Transverse colon (tissue), 4 donors: ENCODE measurements at places on chromosomes 3 and 15.

DNA sequence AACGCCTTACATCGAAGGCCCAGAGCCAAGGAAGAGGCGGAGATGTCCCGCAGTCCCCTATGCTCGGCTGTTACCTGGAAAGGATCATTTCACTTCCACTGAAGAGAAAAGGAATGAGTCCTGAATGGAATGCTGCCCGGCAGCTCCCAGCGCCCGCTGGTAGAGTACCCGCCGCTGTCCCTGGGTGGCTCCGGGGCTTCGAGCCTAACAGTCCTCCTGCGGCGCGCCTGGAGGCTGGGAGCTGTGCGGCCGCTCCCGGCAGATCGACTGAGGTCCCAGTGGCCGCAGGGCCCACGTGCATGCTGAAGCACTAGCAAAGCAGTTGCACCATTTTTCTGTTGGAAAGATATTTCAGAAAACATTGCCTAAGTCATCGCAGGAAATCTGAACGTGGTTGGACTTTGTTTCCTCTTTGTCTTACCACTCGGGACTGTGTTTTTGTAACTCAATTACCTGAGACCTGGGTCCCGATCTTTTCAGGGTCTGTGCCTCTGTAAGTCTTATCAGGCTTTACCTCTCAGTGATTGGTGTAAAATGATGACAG lies 984 bp downstream of the RNU6-1 start:
- DNase-seq, result peak; percentile 65

GRCh38 chr3:57500506-57500905 lies 43.6 kb downstream of the DNAH12 start:
- DNase-seq, result no peak

DNA sequence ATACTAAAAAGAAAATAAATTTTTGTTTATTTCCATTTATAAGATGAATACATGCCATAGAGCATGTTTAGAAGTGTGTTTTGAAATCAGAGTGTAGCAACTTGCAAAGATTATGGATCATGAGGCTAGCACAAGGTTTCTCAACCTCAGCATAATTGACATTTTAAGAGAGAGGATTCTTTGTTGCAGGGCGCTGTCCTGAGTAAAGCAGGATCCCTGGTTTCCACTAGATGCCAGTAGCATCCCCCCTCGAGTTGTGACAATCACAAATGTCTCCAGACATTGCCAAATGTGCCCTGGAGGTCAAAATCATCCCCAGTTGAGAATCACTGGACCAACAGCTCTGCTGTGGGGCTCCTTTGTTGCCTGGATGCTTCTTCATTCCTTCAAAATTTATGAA lies 128.5 kb upstream of the RBMS3 start:
- no peak for DNase-seq

GRCh38 chr3:100802126-100802525 lies 92.8 kb downstream of the TFG start:
- DNase-seq, result no peak

DNA sequence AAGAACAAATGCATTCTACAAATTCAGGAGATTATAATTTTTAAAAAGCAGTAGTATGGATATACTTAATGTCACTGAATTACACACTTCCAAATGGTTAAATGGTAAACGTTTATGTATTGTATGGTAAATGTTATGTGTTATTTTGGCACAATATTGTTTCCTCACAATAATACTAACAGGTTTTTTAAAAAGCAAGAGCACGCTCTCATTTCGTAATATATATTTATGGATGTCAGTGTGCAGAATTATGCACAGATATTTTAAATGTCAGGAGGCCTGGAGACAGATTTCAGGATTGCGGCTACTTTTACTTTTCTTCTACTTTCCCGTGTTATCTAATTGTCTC lies 533 bp downstream of the ZNF445 start:
- no peak for DNase-seq

- DNase-seq, result no peak
Measured at GRCh38 chr3:67388738-67389137, 265.7 kb downstream of the SUCLG2 start.

- peak; percentile 73 for DNase-seq
Measured at GRCh38 chr3:15102256-15102655, 3.3 kb upstream of the RBSN start.

DNA sequence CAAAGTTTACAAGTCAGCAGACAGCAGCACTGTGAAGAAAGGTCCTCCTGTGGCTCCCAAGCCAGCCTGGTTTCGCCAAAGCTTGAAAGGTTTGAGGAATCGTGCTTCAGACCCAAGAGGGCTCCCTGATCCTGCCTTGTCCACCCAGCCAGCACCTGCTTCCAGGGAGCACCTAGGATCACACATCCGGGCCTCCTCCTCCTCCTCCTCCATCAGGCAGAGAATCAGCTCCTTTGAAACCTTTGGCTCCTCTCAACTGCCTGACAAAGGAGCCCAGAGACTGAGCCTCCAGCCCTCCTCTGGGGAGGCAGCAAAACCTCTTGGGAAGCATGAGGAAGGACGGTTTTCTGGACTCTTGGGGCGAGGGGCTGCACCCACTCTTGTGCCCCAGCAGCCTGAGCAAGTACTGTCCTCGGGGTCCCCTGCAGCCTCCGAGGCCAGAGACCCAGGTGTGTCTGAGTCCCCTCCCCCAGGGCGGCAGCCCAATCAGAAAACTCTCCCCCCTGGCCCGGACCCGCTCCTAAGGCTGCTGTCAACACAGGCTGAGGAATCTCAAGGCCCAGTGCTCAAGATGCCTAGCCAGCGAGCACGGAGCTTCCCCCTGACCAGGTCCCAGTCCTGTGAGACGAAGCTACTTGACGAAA lies 24.2 kb downstream of the STARD5 start:
- no peak for DNase-seq

GRCh38 chr3:108509871-108510270 lies 525 bp downstream of the MYH15 start:
- no peak for DNase-seq

DNA sequence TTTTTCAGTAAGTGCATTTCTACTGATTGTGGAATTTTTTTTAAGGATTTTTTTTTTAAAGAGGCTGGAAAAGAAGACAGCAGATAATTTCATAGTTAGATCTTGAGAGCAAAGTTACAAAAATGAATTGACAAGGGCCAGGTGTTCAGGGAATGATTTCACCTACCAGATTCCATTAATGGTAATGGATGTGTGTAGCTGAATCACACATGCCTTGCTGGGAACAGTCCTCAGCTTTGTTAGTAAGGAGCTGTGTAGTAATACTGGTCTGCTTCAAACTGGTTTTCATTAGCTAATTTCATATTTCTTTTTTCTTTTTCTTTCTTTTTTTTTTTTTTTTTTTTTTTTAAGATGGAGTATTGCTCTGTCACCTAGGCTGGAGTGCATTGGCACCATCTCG lies 16.0 kb downstream of the NR1D2 start:
- DNase-seq, result no peak

DNA sequence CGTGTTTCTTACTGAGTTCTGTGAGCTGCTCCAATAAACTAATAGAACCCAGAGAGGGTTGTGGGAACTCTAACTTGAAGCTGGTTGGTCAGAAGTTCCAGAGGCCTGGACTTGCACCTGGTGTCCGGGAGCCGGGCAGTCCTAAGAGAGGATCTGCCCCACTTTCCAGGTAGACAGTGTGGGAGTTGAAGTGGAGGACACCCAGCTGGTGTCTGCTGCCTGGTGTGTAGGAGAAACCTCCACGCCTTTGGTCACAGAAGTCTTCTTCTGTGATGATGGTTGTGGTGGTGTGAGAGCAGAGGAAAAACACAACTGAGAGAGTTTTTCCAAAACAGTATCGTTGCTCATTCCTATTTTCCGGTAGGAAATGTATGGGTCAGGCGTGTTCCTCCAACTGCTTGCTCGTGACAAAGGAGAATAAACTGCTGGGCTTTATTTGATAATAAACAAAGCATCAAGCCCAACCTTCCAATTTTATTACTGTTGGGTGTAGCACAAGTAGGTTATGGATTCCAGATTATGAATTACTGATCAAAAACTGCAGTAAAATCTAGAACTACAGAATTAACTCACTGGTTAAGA lies 137.0 kb downstream of the KLF13 start:
- DNase-seq, result no peak

DNA sequence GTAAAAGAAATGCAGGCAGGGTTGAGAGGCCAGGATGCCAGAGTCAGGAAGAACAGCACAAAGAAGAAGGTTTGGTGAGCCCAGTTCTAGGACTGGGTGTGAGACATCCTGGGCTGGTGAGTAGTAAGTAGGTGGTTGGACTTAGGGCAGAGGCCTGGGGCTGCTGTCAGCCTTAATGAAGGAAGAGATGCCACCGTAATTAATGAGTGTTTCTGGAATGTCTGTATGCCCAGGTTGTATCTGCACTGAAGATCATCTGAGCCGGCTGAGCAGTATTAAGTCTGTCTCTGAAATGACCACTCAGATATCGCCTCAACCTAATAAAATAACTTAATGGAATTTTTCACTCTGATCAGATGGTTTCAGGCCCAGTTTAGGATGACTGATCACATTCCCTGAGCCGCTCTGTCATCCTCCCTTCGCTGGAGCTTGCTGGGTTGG lies 532.9 kb upstream of the IL12A start:
- DNase-seq, result no peak

- peak; percentile 57 for DNase-seq
Measured at GRCh38 chr15:90291679-90292356, 26.3 kb downstream of the NGRN start.

DNA sequence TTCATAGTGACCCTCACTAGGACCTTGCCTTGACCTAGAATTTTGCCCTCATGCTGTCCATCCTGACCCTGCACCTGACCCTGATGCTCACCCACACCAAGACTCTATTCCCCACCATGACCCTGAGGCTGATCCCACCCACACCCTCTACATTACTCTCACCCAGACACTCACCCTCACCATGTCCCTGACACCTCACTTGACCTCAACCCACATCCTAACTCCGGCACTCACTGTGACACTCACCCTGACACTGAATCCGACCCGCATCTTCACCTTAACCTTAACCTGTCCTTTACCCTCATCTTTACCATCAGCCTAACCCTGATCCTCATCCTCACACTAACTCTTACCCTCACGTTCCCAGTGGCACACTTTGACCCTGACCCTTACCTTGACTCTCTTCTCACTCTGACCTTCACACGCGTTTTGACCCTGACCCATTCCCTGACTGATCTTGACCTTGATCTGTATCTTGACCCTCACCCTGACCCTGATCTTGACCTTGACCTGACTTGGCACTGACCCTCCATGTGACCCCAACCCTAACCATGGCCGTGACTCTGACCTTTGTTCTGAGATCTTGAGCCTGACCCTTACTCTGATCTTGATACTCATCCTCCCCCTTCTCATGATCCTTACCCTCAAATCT lies 22.2 kb upstream of the SLC25A26 start:
- DNase-seq, result no peak

DNA sequence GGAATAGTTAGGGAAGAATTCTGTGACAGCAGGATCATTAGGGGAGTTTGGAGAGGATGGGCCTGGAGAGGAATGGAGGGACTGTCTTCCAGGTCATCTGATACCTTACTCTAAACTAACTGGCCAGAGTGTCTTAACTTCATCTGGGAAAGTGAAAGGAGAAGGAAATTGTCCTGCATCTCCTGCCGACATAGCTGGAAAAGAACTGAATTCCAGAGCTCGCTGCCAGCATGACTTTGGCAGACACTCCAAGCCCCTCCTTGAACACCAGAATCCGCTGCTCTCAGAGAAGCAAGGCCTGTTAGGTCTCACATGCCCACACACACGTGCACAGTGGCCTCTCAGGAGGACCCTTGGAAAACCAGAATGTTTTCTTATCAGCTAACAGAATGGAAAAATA lies 10.5 kb downstream of the ABI3BP start:
- peak; percentile 17 for DNase-seq

- no peak for DNase-seq
Measured at GRCh38 chr3:142065932-142066331, 83.4 kb downstream of the TFDP2 start.

GRCh38 chr15:58313304-58313703 lies 118.5 kb upstream of the LIPC start:
- DNase-seq, result no peak

DNA sequence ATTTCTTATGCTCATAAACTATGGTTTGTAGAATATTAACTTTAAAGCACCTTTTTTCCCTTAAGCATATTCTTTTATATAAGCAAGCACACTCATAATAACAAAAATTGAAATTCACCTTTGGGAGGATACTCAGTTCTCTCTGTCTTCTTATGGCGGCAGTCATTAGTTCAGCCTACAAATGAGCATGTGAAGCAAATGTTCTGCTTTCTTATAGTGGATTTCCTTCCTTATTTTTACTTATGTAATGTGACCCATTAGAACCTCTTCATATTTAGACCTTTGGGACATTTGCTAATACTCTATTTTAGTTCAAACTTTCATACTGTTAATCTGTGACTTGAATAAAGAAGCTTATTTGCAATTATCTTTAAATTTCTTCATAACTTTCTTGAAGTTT lies at the start of gene P2RY13:
P2RY13 (minus strand) TSS at position 187 of the 400 bp plus-strand sequence; CDS start at position 166, 21 bp downstream.
- DNase-seq, result no peak

GRCh38 chr15:75098404-75098803 lies 75.0 kb downstream of the PPCDC start:
- no peak for DNase-seq

- no peak for DNase-seq
Measured at GRCh38 chr3:177490626-177491025, 293.3 kb upstream of the TBL1XR1 start.

DNA sequence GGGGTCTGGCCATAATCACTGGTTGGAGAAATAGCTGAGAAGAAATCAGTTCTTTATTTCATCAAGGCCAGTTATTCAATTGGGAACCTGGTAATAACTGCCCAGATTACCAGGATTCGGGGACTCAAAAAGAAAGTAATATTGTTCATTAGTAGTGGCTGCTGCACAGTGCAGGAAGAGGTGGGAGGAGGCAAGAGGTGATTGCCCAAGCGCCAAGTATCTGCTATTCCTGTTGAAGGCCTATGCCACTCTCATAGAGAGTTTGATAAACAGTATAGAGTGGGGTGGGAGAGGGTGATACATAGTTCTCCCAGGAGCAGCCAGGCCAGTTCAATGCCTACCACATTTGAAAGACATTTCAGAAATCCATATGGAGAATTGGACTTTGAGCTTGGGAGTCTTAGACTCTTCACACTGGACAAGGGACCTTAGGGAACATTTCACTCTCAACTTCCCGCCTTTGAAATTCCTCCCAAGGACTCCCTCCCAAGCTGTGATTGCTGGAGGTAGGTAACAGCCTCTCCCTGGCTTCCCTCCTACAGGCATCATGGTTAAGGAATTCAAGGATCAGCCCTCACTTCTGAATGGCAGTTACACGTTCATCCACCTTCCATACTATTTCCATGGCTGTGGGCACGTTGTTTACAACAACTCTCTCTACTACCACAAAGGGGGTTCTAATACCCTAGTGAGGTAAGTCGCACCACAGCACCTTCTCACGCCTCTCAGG lies 59.8 kb downstream of the GLDN start:
- no peak for DNase-seq

GRCh38 chr15:68032672-68033071 lies 21.4 kb upstream of the PIAS1 start:
- no peak for DNase-seq

GRCh38 chr3:18334837-18335601 lies 90.1 kb downstream of the SATB1 start:
- DNase-seq, result no peak
